NCI-H2081 treated with DMSO at 0.1 percent for 48 hours (cell line): ENCODE measurements at places on chromosomes 2 and 18.

DNA sequence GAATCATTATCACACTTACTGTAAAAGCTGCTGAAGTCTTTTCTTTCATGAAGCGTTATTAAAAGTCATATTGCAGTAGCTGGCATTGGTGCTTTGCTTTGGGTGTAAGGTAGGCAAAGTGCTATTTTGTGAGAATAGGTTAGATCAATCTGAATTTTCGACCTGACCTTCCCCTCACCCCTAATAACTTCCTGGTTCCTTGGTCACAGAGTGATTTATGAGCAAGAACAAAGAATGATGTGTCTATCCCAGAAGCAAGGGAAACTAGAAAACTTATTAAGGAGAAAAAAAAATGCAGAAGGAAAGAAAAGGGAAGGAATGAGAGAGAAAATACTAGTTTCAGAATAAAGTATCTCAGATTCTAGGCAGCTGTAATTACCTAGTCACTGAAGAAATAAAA, 163.1 kb upstream of the MEIS1 start:
- DNase-seq = no peak

GRCh38 chr2:61450144-61450543, 20.7 kb downstream of the USP34 start:
- DNase-seq = no peak

- no peak for DNase-seq
Measured at GRCh38 chr2:184679219-184680018, 81.1 kb downstream of the ZNF804A start.

DNA sequence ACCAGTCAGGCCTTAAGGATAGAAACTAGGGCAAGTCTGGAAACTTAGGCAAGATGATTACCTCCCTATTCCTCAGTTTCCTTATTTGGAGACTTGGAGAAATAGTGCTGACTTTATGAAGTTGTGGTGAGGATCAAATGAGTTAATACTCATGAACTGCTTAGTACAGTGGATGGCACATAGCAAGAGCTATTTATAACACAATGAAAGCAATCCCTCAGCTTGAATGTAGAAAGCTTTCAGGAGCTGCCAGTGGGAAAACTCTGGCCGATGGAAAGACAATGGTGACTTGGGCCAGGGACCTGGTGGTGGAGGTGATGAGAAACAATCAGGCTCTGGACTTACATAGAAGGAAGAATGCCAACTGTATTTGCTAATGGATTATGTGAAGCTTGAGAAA, 269.4 kb upstream of the THUMPD2 start:
- no peak for DNase-seq

GRCh38 chr2:204176306-204176705, 239.7 kb downstream of the ICOS start:
- no peak for DNase-seq

GRCh38 chr2:231617059-231617926, 24.6 kb downstream of the TEX44 start:
- DNase-seq = no peak
